ENCODE measurements at places on chromosomes 11 and 22.

- DNase-seq: no peak
These were observed 2.5 kb downstream of the FAM227A start for GRCh38 chr22:38653741-38654140.

- DNase-seq: no peak
These were observed 55.3 kb upstream of the GCAT start for GRCh38 chr22:37752189-37753087.

- no peak for DNase-seq
These were observed 20.3 kb upstream of the WNT7B start for GRCh38 chr22:45997077-45997776.

DNA sequence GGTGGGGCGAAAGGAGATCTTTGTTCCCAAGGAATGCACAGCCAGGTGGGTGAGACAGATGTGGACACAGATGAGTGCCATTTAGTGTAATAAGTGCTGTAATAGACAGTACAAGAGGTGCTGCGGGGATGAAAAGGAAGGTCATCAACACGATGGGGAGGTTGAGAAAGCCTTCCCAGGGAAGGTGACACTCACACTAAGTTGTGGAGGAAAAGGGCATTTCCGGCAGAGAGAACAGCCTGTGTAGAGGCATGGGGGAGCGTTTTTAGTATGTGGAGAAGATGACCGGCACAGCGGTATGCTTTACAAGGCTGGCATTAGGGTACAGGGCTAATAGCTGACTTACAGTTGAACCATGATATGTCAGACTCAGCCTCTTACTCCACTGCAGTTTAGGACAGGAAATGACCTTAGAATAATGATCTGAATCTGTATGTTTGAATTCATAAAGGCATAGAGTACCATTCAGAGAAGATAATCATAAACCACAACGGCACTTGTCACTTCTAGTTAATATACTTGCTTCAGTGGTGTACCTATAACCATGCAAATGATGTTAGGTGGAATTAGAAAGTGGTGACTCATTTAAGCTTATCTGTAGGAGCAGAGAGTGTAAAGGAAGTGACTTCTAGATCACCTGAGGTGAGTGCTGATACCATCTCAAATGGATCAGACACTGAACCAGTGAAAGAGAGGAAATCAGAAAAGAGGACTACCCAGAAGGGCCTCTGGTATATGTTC is 60.6 kb downstream of the FAM83F start:
- DNase-seq: no peak

DNA sequence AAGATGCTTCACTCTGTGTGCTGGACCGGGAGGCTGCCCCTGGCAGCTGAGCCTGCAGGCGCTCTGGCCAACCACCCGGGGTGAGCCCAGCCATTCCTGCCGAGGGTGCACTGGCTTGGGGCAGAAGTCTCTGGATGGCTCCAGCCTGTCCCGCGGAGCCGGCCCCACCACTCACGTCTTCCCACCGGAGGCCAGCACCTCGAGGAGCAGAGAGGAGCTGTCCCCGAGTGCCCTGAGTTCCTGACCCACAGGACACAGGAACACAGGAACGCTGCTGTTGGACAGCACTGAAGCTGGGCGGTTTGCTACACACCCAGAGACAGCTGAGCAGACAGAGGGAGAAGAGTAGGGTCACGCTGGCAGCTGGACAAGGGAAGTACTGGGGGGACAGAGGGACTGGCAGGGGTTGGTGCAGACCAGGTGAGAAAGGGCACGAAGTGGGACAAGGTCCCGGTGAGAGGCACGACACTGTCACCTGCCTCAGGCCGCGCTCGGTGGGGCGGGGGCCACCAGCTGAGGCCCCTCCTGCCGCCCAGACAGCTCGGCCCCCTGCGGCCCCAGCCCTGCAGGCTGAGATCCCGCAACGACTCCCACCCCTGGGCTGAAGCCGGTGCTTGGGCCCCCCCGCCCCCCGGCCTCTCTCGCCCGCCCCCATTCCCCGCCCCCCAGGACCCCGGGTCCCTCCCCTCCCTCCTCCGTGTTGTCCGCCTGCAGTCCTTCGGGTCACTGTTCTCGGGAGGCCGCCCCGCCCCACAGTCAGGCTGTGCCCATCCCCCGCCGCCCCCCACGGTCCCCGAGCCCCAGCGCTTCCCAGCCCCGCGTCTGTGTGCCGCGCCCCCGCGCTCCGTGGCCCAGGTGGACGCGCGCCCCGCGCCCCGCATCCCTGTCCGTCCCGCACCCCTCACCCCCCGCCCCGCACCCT is 624 bp upstream of the B4GALNT4 start:
- no peak for DNase-seq

- no peak for DNase-seq
These were observed 149.7 kb downstream of the TRPC6 start for GRCh38 chr11:101434026-101434643.

- no peak for DNase-seq
These were observed 58.2 kb downstream of the PRCP start for GRCh38 chr11:82842019-82842418.

Data from NCI-H187 (cell line).